Effector memory CD4-positive, alpha-beta T cell (primary cell): ENCODE measurements at places on chromosomes 5 and 9.

DNA sequence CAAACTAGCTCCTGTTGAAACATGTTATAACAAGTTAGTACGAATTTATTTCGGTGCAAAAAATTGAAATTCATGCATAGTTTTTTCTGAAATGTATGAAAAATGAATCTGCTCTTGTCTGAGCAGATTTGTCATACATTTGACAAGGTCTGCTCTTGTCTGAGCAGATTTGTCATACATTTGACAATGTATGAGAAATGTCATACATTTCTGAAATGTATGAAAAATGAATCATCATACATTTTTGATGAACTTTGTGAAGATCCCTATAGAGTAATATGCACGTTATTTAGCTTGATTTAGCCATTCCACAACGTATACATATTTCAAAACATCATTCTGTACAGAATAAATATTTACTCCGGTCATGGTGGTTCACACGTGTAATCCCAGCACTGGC is 85.9 kb upstream of the PARP8 start:
- no peaks in the 10 kb centered on the region for H3K36me3 ChIP-seq
- no peak overlapping the region for H3K27ac ChIP-seq
- no peak for DNase-seq
- no peak overlapping the region for H3K4me3 ChIP-seq
- peaks cover 4% of the 10 kb centered on the region for H3K4me1 ChIP-seq
- no peaks in the 10 kb centered on the region for H3K27me3 ChIP-seq

GRCh38 chr5:95957561-95958203 is 4.0 kb downstream of the ELL2 start:
- H3K27ac ChIP-seq = no peak overlapping the region
- no peak for DNase-seq
- no peaks in the 10 kb centered on the region for H3K36me3 ChIP-seq

DNA sequence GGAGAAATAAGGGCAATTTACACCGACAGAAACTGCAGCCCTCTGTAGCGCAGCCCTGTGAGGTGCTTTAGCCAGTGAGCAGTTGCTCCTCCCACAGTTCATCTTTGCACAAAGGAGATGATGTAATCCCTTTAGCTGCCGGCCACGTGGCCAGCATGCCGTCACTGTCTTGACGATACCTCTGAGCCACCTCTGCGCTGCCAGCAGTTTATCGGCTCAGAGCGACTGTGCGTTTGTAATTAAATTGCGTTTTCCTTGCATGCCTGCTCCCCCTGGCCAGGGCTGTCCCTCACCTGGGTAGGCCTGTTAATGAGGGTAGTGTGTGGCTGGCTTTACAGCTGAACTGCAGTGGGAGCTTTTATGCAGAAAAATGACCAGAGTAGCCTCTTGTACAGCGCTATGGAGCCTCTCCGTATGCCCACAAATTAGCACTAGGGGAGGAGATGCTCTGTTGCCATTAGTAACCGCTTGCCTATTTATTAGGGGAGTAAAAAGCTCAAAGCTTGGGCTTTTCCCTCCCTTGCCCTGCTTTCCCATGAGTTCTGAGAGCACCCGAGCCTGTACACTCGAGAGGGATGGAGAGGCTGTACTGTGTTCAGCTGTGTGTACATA is 107.0 kb downstream of the TRIO start:
- no peak overlapping the region for H3K27ac ChIP-seq
- H3K4me1 ChIP-seq = no peaks in the 10 kb centered on the region
- H3K27me3 ChIP-seq = no peaks in the 10 kb centered on the region
- no peak for DNase-seq
- no peak overlapping the region for H3K4me3 ChIP-seq
- H3K36me3 ChIP-seq = no peaks in the 10 kb centered on the region

DNA sequence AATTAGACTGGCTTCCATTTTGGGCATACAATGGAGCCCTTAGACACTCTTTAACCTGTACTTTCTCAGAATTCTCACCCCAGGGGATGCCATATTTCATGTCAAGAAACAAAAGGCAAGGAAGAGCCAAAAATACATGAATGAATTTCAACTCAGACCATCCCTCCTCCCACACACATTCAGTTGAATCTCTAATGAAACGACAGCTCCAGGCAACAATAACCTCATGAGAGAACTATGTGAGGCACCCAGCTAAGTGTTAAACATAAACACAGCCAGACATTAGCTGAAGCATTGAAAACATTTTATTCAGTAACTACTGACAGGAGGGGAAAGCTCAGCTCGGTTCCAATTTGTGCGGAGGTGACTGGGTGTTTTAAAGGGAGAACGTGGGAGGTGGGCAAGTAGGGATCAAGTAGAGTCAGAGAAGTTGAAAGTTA is 1359.1 kb upstream of the CDH9 start:
- DNase-seq = no peak
- H3K4me3 ChIP-seq = no peak overlapping the region
- H3K27ac ChIP-seq = no peak overlapping the region
- H3K27me3 ChIP-seq = no peaks in the 10 kb centered on the region
- no peaks in the 10 kb centered on the region for H3K4me1 ChIP-seq
- H3K36me3 ChIP-seq = no peaks in the 10 kb centered on the region

DNA sequence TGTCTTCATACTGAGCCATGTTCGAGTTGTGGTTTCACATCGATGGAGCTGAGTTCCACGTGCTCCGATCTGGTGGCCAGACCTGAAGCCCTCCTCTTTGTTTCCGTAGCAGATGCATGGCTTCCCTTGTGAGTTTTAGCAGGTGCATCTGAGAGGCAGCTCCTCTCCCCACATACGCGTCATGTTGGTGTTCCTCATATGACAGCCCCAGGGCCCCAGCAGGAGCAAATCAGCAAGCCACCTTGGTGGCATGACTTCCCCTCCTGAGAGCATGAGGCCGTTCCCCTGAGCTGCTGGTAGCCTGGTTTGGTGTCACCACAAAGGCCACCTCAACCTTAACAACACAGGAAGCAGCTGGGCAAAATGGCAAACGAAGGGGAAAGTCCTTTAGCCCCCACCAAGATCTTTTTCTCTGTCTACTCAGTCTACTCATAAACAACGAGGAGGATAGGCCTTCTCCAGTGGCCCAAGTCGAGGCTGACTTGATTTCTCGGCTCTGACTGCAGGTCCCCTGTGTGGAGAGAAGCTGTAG is 5.9 kb downstream of the CYFIP2 start:
- peak overlapping the region; percentile 88 for H3K27ac ChIP-seq
- H3K27me3 ChIP-seq = no peaks in the 10 kb centered on the region
- DNase-seq = peak; percentile 81
- H3K36me3 ChIP-seq = peaks cover 4% of the 10 kb centered on the region
- H3K4me1 ChIP-seq = peaks cover 70% of the 10 kb centered on the region
- H3K4me3 ChIP-seq = peak overlapping the region; percentile 11

DNA sequence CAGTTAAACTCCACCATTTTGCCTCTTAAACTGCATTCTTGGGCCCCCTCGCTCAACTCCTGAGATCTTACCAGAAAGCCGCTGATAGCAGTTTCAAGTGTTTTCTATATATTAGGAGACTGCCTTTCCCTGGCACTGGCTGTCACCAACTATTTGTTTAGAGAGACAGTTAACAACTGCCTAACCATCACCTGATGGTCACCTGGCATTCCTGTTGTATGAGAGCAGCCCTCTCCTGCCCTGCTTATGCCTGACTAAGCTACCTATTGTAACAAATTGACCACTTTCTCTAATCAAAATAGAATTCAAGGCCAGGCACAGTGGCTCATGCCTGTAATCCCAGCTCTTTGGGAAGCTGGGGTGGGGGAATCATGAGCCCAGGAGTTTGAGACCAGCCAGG is 28.0 kb upstream of the SIL1 start:
- no peaks in the 10 kb centered on the region for H3K4me1 ChIP-seq
- DNase-seq = no peak
- H3K4me3 ChIP-seq = no peak overlapping the region
- H3K27me3 ChIP-seq = no peaks in the 10 kb centered on the region
- H3K36me3 ChIP-seq = no peaks in the 10 kb centered on the region

DNA sequence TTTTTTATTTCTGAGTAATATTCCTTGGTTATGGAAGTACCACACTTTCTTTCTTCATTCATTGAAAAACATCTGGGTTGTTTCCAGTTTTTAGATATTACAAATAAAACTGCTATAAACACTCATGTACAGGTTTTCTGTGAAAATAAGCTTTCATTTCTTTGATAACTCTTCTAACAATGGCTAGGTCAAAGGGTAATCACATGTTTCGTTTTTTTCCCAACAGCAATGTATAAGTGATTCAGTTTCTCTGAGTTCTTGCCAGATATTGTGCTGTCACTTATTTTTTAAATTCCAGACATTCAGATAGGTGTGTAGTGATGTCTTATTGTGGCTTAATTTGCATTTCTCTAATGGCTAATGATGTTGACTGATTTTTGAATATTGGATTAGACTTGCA is 16.7 kb upstream of the TNPO1 start:
- no peaks in the 10 kb centered on the region for H3K36me3 ChIP-seq
- H3K27me3 ChIP-seq = peaks cover 2% of the 10 kb centered on the region
- H3K4me1 ChIP-seq = no peaks in the 10 kb centered on the region
- no peak overlapping the region for H3K4me3 ChIP-seq
- DNase-seq = no peak

GRCh38 chr9:110429453-110429852 is 91.8 kb upstream of the TXNDC8 start:
- H3K36me3 ChIP-seq = no peaks in the 10 kb centered on the region
- no peak overlapping the region for H3K4me3 ChIP-seq
- H3K27ac ChIP-seq = no peak overlapping the region
- DNase-seq = no peak
- H3K4me1 ChIP-seq = no peaks in the 10 kb centered on the region

DNA sequence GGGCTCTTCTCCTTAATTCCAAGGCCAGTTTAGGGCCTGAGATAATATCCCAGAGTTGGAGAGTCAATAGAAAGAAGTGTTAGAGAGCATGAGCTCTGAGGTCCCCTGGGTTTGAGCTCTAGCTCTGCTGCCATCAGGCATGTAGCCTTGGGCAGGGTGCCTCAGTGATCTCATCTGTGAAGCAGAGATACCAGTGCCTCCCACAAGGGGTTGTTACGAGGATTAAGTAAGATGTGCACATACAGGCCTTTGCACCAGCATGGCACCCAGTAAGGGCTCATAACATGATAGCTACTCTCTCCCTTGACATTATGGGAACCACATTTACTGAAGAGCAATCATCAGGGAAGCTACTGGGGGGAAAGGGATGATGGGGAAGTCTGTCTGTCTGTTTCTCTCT is 265.7 kb downstream of the HSPA4 start:
- no peaks in the 10 kb centered on the region for H3K36me3 ChIP-seq
- H3K4me3 ChIP-seq = no peak overlapping the region
- H3K27ac ChIP-seq = no peak overlapping the region
- no peaks in the 10 kb centered on the region for H3K27me3 ChIP-seq

GRCh38 chr5:65721050-65721719 is 724 bp downstream of the SGTB start:
- peaks cover 31% of the 10 kb centered on the region for H3K4me1 ChIP-seq
- peak overlapping the region; percentile 91 for H3K27ac ChIP-seq
- no peak for DNase-seq
- H3K4me3 ChIP-seq = peak overlapping the region; percentile 87
- H3K36me3 ChIP-seq = peaks cover 12% of the 10 kb centered on the region

DNA sequence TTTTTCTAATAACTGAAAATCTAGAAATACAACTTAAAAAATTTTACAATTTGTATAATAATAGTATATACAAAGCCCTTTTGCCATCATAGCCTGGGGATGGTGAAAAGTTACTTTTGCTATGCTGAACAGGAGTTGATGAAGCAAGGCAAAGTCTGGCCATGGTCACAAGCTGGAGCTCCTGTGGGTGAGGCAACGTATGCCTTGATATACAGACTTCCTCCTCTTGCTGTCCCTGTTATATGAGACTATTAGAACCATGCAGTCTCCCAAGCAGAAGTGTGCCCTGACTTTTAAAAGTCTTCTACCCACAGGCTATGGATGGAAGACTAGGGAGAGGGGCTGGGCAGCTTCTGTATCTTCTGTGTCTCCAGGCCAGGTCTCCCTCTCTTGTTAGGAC is 15.7 kb downstream of the FAM151B start:
- H3K36me3 ChIP-seq = no peaks in the 10 kb centered on the region
- H3K27ac ChIP-seq = no peak overlapping the region
- H3K4me1 ChIP-seq = no peaks in the 10 kb centered on the region

DNA sequence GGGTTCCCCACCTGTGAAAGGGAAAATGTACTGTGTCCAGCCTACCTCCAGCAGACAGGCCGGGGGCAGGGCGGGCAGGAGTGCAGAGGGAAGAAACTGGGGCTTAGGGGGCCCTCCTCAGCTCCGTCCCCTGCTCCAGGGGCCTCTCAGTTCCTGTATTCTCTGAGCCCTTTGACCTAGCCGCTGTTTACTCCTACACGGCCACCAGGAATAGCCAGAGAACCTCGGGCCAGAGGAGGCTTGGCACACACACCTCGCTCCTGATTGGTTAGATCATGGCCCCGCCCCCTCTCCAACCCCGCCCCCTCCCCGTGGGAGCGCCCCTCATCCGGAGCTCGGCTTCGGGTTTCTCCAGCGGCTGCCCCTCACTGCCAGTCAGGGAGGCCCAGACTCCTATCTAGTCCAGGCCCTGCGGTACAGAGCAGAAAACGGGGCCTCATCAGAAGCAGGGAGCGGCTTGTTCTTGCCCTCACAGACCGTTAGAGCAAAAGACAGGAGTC is 2.2 kb downstream of the ST6GALNAC6 start:
- no peaks in the 10 kb centered on the region for H3K27me3 ChIP-seq
- H3K27ac ChIP-seq = no peak overlapping the region
- peaks cover 31% of the 10 kb centered on the region for H3K4me1 ChIP-seq

- no peak for DNase-seq
- H3K4me1 ChIP-seq = no peaks in the 10 kb centered on the region
- H3K4me3 ChIP-seq = no peak overlapping the region
- no peaks in the 10 kb centered on the region for H3K27me3 ChIP-seq
Observed at GRCh38 chr5:8005416-8005815, 136.5 kb downstream of the MTRR start.

DNA sequence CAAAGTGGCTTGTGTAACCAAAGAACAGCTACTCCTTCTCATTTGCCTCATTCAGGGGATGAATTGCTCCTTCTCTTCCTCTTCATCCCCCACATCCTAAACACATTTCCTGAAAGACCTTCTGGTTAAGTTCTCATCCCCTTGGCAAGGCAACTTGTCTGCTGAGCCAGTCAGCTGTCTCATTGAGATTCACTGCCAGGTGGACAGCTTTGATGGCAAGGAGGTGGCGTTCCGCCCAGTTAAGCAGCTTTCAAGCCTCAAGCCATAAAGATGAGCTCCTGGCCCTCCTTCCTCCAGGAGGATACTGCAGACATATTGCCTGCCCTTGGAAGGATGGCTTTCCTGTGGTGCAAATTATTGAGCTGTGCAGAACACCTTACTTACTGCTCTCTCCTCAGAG is 448.6 kb upstream of the MPDZ start:
- no peaks in the 10 kb centered on the region for H3K36me3 ChIP-seq
- DNase-seq = no peak
- H3K4me3 ChIP-seq = no peak overlapping the region

GRCh38 chr5:133247881-133248624 is 196.2 kb downstream of the HSPA4 start:
- H3K36me3 ChIP-seq = no peaks in the 10 kb centered on the region
- no peak overlapping the region for H3K27ac ChIP-seq
- H3K4me3 ChIP-seq = no peak overlapping the region
- H3K27me3 ChIP-seq = no peaks in the 10 kb centered on the region
- no peaks in the 10 kb centered on the region for H3K4me1 ChIP-seq

DNA sequence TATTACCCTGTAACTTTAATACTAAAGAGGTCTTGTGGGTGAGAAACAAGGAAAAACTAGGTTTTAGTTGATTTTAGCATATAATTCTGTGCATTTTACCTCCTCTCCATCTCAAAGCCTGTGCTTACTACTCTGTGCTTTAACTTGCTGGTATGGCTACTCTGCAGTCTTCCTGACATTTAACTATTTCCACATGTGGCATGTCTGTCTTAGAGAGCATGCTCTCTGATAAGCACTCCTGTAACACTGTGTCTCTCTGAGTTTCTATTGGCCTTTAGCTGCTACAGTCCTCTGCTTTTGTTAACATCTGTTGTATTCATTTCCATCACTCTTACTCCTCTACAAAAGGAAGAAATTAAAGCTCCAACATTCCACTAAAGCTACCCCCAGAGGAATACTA is 418.3 kb downstream of the RAB3C start:
- DNase-seq = no peak
- no peaks in the 10 kb centered on the region for H3K4me1 ChIP-seq
- no peaks in the 10 kb centered on the region for H3K27me3 ChIP-seq
- H3K36me3 ChIP-seq = no peaks in the 10 kb centered on the region
- no peak overlapping the region for H3K27ac ChIP-seq
